ENCODE measurements at places on chromosomes 3 and 15.

DNA sequence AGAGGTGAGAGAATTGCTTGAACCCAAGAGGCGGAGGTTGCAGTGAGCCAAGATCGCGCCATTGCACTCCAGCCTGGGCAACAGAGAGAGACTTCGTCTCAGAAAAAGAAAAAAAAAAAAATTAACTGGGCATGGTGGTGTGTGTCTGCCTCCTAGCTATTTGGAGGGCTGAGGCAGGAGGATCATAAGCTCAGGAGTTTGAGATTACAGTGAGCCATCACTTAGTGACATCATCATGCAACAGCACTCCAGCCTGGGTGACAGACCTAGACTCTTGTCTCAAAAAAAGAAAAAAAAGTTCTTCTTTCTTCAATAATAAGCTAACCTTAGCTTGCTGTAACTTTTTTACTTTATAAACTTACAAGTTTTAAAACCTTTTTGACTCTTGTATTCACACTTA is 99.8 kb downstream of the SLMAP start:
- DNase-seq: no peak

DNA sequence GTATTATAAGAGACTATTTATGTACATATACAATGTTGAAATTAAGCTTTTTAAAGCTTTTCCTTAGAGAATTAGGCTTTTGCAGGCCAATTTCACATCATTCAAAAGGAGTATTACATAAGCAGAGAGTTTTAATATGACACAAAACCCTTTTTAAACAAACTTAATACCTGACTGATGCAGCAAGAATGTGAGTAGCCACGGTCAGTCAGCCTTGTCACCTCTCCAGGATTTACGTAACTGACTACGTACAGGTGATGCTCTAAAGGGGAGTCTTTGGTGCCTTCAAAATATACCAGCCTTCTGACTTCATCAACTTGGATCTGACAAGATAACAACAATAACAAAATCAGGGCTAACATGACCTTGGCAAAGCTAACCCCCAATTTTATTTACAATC is 44.2 kb upstream of the IGDCC4 start:
- no peak for DNase-seq

- DNase-seq: peak; percentile 85
Measured at GRCh38 chr3:71109241-71109976, 474.1 kb downstream of the FOXP1 start.

GRCh38 chr3:44893097-44893496 is 18.7 kb downstream of the TGM4 start:
- DNase-seq: peak; percentile 72

GRCh38 chr3:66486646-66487045 is 14.2 kb downstream of the LRIG1 start:
- DNase-seq: peak; percentile 90

DNA sequence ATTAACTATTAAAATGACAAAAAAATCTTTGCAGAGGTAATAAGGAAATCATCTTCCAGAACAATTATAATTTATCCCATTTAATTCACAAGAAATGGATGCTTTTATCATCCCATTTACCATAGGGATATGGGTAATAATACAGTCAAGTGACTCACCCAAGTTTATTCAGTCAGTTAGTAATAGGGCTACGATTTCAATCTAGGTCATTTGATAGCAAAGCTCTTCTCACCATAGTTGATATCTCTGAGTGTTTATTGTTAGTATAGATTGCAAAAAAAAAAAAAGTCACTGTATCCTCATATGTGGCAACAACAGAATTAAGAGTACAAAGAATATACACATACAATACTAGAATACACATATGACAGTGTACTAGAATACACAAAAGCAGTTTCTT is 797.1 kb downstream of the ROBO1 start:
- DNase-seq: no peak

DNA sequence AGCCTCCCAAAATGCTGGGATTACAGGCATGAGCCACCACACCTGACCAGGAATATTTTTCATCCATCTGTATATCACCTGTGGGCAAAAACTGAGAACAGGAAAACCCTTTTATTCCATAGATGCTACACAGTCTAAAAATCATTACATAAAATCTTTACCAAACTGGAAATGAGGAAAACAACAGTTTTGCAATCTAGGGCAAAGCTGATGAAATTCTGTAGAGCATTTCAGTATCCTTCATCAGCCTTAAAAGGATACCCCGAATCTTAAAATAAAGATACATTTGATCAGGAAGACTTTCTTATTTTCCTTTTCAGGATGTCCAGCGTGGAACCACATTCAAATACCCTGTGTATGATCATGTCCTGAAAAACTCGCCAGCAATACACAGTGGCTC is 7.1 kb downstream of the SIAH2 start:
- peak; percentile 26 for DNase-seq

DNA sequence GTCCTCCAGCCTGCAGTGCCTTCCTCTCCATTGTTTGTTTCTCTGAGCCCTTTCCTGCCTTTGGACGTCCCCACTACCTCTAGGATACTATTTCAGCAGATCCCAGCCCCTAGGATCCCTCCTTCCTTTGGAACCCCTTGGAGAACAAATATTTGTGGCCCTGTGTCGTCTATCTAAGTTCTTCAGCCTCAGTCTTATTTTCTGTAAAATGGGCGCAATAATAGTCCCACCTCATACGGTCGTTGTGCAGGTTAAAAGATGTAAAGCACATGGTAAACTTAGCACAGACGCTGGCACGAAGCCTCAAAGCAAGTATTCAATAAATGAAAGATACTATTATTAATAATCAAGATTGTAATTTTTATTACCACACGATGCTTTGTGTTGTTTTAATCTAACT is 122.0 kb downstream of the SV2B start:
- DNase-seq: no peak

DNA sequence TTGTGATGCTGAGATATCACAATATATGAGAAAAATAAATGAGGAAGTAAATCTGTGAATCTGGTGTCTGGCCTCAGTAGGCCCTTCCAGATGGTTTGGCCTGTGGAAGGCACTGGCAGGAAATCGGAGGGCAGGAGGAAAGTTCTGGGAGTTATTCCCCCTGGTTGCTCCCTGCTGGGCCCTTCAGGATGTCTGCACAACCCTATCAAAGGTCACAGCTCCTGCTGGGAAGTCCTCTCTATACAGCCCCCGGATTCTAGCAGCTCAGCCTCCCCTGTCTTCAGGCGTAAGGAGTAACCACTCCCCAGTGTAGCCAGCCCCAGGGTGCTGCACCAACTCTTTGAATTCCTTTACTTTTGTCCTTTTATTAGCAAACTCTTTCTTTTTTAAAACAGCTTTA is 56.2 kb downstream of the WNT7A start:
- DNase-seq: no peak

GRCh38 chr15:27870320-27870719 is 228.8 kb downstream of the OCA2 start:
- no peak for DNase-seq

DNA sequence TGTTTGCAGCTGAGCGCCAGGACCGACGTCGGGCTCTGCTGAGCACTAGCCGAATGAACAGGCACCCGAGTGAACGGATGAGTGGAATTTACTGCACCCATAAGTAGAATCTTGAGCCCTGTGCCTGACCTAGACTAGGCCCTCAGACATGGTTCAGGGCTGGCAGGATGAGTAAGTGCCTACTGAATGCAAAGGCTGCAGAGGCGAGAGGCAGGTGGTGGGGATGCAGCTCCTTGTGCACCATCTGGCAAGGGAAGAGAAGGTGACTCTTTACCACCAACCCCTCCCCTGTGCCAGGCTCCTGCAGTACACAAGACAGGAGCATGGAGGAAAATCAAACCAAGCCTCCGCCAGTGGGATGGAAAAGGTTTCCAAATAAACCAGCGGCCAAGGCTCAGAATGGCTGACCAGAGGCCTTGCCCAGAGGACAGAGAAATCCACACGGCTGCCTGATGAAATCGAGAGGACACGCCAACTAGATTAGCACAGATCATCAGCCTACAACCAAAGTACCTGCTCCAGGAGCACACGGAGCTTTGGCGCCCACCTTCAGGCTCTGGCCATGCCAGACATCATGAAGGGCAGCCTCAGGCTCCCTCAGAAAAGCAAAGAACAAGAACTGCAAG is 141.7 kb upstream of the IQSEC1 start:
- DNase-seq: no peak

- DNase-seq: peak; percentile 47
Measured at GRCh38 chr3:124995460-124995994, 60.3 kb downstream of the HEG1 start.

Data from fibroblast of skin of abdomen (primary cell).